ENCODE measurements at places on chromosomes 5 and 9. TPM values are rescaled to one million over a fixed set of nuclear protein-coding genes. Genes with fewer than 3 reads are reported as not detected.

Gene ARHGEF37
- 5.3 TPM for total RNA-seq

Gene IQGAP2
- total RNA-seq = 44.6 TPM

Gene CLIC3
- total RNA-seq = 3.5 TPM

Gene CHSY3
- 3.7 TPM for total RNA-seq

Gene SLC1A3
- total RNA-seq = 122 TPM

Gene MEGF10
- total RNA-seq = 2.3 TPM

Gene KCNIP1
- total RNA-seq = not detected

Gene MOB3B
- 13.1 TPM for total RNA-seq

Gene OR1J2
- total RNA-seq = not detected

Gene PCDHB4
- total RNA-seq = 9.2 TPM

Gene PPP1R26
- 13.9 TPM for total RNA-seq

Gene PCDHB12
- total RNA-seq = 5.0 TPM

Gene TAF11L14
- total RNA-seq = not detected

Gene LAMC3
- total RNA-seq = 2.1 TPM

Gene ARHGEF28
- 31.5 TPM for total RNA-seq

Gene MELK
- 0.59 TPM for total RNA-seq

Gene LURAP1L
- 24.1 TPM for total RNA-seq

Gene TAF1L
- total RNA-seq = not detected

Gene PCDHB9
- total RNA-seq = 2.2 TPM

Gene BTNL9
- 94.6 TPM for total RNA-seq

Gene MSX2
- total RNA-seq = 1.6 TPM

Gene MYOT
- 2.3 TPM for total RNA-seq

Gene TPPP
- total RNA-seq = 4.3 TPM

Gene WNK2
- total RNA-seq = 28.5 TPM

Gene ISL1
- not detected for total RNA-seq

Gene ACOT12
- not detected for total RNA-seq

Gene TNFSF15
- total RNA-seq = 2.0 TPM

Gene C9orf50
- total RNA-seq = 0.48 TPM

Gene ADAMTS2
- total RNA-seq = 19.7 TPM

Gene C5orf34
- total RNA-seq = 3.3 TPM

Gene CDH6
- 1.4 TPM for total RNA-seq

Gene GRHPR
- 117 TPM for total RNA-seq

Gene SPATA31A7
- total RNA-seq = not detected

Gene C9
- 1.8 TPM for total RNA-seq

Gene LTC4S
- total RNA-seq = 3.8 TPM

Gene SOHLH1
- not detected for total RNA-seq

Gene CARD6
- 16.1 TPM for total RNA-seq
